ENCODE measurements at places on chromosomes 7 and 10.

DNA sequence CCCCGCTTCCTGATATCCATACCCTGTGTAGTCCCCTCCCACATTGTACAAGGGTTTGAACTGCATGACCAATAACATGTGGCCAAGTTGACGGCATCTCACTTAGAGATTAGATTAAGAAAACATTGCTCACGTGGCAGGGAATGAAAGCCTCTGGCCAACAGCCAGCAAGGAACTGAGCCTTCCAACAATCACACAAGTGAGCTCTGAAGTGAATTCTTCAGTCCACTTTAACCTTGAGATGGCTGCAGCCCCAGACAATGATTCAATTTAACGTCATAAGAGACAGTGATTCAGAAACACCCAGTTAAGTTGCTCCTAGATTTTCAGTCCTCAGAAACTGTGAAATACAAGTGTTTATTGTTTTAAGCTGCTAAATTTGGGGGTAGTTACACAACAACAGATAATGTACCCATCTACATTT is 165.9 kb upstream of the PLXNA4 start:
- no peak for DNase-seq

- no peak for DNase-seq
Measured at GRCh38 chr10:23523251-23523650, 84.4 kb downstream of the OTUD1 start.

DNA sequence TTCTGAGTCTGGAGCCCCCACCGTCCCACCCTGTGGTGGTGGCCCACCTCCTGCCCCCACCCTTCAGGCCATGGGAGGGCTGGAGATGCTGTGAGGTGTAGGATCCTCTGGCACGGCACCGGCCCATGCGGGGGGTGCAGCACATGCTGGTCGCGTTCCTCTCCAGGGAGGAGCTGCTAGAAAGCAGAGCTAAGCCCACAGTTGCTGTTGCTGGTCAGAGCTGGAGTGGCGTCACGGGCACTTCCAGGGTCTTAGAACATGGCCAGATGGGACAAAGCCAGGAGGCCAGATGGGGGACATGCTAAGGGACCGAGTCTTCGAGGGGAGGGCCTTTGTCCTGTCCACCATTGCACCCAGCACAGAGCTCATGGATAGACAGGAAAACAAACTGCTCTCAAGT is 21.6 kb downstream of the AGAP3 start:
- DNase-seq, result no peak

DNA sequence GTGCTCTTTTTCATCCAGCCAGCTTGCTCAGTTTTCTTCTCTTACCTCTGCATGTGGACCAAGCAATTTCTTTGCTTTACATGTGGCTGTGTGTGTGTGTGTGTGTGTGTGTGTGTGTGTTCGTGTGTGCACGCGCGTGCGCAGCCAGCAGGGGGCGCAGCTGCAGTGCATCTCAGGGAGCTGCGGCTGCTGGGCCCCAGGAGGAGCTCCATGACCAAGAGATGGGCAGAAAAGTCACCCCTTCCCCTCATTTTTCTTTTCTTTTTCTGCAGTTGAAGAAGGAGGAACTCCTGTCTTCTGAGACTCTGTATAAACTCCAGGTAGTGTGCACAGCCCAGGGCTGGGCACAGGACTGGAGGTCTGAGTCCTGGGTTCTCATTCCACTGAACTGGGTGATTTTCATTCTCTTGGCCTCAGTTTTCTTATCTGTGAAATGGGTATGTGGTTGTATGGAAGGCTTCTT is 41.8 kb downstream of the BLNK start:
- peak; percentile 59 for DNase-seq

DNA sequence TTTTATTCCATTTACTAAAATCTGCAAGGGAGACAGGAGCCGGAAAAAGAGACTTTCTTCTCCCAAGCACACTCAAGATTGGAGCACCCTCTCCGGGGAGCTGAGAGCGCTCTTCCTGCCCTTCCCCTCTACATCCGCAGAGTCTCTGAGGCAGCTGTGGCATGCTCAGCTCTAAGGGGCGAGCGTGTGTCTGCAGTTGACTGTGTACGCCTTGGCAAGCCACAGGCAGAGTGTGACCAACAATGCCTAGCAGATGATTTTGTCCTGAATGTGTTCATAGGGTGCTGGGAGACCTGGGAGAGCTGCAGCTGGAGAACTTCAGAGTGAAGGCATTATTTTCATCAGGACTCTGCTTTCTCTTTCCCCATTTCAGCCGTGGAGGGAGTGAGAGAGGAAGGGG is 20.7 kb downstream of the MTURN start:
- no peak for DNase-seq

DNA sequence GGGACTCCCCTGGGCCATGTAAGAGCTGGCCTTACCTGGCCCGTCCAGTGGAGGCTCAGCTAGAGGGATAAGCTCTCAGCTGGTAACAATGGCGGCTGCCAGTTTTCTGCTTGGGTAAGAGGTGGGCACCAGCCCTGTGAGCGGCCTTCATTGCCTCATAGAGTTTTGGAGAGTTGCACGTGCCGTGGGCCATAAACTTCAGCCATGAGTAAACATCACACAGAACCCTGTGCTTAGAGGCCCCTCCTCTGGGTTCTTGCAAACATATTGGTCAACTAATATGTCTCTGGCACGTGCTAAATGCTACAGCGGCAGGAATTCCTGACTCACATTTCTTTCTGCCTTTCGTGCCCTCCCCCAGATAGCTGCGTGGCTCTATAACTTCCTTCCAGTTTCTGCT is 103.9 kb upstream of the LEP start:
- no peak for DNase-seq

DNA sequence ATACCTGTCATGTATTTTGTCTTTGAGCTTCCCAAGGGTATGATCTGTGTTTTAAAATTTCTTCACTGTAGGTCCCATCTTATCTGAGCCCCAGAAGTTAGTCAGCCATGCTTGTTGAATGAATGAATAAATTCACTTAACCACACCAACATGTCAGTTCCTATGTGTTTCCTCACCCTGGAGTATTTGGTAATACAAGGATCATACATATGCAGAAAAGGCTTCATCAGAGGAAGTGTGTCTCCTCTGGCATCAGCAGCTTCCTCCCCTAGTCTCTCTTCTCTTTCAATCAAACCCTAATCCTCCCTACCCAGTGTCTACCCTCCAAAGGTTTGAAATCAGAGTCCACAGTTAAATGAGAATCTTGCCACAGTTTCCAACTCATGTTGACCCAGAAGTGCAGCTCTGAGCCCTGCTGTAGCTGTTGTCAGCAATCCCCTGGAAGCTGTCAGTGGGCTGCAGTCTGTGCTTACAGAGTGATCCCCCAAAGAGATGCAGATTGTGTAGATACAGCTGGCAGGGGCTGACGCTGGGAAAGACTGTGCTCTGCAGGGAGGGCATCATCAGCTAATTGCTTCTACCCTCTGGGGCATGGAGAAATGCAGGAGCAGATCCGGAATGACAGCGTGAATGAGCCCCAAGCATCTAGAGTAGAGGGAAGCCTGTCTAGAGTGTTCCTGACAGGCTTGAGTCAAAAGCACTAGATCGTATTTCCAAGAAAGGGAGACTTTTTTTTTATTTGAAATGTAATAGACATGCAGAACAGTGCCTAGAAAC is 105.0 kb upstream of the WDR11 start:
- no peak for DNase-seq

DNA sequence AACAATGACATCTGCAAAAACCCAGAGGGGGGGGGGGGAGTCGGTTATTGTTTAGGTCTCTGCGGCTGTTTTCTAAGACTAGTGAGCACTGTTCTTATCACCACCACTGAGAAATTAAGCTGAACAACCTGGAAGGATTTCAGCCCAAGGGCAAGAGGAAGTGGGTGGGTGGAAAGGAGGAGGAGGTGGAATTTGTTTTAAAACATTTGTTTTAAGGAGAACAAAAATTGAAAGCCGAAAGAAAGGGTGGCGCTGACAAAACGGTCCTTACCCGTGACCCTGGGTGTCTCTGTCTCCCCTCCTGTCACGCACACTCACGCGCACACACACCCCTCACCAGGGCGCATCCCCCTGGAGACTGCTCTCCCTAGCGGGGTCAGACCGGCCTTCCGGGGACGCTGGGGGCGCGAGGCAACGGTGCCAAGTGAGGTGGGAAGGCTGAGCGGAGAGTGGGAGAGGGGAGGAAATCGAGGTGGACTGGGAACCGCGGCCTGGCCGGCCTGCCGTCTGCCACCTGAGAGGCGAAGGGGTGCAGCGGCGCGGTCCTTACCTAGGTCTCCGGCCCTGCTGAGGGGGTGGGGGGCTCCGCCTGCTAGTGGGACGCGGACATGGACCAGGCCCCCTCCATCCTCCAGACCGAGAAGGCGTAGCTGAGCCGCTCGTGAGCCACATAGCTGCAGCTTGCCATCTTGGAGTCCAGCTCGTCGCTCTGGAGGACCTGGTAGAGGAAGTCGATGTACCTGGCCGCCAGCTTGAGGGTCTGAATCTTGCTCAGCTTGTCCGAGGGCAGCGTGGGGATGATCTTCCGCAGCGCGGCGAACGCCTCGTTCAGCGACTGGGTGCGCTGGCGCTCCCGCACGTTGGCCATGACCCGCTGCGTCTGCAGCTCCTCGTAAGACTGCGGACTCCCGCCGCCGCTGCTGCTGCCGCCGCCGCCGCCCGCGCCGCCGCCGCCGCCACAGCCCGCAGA is 1.0 kb downstream of the TWIST1 start:
- no peak for DNase-seq

DNA sequence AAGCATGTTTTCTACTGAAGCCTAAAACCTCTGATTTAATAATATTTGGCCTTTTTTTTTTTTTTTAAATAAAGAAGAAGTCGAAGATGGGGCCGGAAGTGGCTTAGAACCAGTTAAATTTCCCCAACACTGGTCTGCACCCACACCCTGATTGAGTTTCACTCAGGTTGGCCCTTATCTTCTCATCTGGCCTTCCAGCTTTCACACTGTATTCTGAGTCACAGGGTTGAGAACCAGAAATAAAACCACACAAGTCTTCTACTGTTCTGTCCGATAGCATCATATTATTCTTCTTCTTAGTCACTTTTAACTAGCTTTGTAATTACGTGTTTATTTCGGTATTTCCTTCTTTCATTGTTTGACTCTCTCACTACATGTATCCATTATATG is 9.9 kb downstream of the ZNF365 start:
- DNase-seq, result no peak

GRCh38 chr10:26682931-26683330 is 14.6 kb upstream of the PDSS1 start:
- no peak for DNase-seq

DNA sequence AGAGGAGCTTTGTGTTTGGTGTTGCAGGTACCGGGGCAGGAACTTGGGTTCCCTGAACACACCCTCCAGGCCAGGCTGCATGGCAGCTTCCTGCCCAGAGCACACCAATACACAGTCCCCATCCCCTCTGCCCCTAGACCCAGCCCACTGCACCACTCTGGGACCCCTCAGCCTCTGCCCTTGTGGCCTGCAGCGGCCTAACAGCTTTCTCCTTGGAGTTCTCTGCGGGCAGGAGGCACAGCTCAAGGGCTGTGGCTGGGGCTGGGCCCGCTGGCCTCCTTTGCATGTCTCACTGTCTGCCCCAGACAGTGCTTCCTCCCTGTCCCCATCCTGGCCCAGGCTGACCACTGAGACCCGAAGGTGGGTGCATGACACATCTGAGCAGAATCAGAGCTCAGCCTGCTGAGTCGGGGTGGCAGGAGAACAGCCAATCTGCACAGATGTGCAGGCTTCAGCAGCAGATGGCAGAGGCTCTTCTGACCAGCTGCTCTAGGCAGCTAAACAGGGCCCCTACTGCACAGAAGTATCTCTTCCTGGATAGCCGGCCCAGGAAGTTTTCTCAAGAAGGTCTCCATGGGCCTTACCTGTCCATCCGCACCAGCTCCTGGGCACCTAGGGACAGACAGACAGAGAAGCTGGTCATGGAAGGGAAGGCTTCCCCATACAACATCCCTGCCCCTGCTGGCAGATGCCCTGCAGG is 20.8 kb downstream of the VSIR start:
- no peak for DNase-seq

GRCh38 chr10:116732573-116732972 is 9.8 kb downstream of the HSPA12A start:
- DNase-seq, result no peak
